Liver (tissue), 10 donors: ENCODE measurements at places on chromosomes 2 and 18. TPM values are rescaled to one million over a fixed set of nuclear protein-coding genes. Genes with fewer than 3 reads are reported as not detected.

The APOB gene
- 2,357 TPM for total RNA-seq

The EDAR gene
- 0.09 TPM for total RNA-seq

The ABCB11 gene
- 43.5 TPM for total RNA-seq

The TNFAIP6 gene
- 0.28 TPM for total RNA-seq

The TEX44 gene
- not detected for total RNA-seq
